ENCODE measurements at places on chromosomes 2 and 18.

DNA sequence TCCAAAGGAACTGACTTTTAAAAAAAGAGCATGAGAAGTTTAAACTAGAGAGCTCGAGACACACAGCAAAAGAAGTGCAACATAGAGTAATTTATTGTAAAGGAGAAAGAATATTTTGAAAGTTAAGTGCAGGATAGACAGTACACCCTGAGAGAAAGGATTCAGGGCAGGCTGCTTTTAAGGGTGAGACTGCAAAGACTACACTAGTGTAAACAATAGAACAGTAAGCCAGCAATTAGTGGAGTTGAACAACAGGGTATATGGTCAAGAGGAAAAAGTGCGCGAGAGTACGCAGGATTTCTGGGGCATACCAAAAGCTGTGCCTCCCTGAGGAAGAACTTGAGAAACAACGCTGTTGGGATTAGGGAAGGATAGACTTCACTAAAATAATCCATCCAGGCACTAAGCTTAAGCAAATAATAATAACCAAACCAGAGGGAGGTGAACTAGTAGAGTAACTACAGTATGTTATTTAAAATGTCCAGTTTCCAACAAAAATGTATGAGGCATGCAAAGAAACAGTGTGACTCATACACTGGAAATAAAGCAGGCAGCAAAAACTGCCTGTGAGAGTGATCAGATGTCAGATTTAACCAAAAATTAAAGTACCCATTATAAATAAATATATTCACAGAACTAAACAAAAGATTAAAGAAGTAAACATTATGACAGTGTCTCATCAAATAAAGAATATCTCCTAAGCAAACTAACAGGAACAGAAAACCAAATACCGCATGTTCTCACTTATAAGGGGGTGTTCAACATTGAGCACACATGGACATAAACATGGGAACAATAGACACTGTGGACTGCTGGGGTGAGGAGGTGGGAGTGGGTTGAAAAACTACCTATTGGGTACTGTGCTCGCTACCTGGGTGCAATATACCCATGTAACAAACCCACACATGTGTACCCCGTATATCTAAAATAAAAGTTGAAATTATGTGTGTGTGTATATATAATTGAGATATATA, 40.5 kb upstream of the EMILIN2 start:
- DNase-seq = peak; percentile 59

GRCh38 chr2:238841542-238842164, 6.2 kb upstream of the TWIST2 start:
- no peak for DNase-seq

DNA sequence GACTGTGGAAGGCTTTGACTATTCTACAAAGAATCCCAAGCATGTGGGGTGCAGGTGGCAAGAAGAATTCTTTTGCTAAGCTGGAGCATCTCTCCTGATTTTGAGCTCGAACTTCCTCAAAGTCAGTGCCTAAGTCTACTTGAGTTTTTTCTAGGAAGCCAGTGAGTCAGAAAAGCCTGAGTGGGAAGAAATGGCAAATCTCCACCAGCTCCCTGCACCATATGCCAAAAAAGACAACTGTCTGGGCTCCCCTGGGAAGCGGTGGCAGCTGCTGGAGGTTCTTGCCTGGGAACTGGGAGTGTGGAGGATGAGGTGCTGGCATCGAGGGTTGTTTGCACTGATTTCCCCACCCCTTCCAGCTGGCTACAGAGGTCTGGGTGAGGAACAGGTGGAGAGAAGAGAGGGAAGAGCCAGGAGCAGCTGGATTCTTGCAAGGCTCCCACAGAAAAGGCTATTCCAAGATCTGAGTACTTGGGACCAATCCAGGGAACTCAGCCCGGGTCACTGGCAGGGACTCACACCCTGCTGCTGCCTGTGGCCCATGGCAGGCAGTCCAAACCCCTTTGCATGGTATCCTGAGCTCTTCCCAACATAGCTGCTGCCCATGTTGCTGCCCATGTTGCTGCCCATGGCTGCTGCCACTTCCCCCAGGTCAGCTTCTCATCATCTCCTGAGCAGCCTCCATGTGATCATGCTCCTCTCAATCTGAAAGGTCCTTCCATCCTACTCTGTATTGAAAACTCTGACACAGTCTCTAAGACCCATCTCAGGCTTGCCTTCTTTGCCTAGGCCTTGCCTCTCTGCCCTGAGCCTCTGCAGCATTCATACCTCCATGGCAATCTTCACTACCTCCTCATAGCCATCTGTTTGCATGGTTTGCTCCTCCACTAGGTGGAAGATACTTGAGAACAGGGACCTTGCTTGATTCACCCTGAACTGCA, 128.3 kb upstream of the SPATS2L start:
- DNase-seq = peak; percentile 21

GRCh38 chr2:186422226-186422625, 63.8 kb upstream of the ZC3H15 start:
- DNase-seq = peak; percentile 99
